ENCODE measurements at places on chromosomes 7 and 10.

- DNase-seq = no peak
Measured at GRCh38 chr10:71684356-71685173, 35.0 kb downstream of the C10orf105 start.

DNA sequence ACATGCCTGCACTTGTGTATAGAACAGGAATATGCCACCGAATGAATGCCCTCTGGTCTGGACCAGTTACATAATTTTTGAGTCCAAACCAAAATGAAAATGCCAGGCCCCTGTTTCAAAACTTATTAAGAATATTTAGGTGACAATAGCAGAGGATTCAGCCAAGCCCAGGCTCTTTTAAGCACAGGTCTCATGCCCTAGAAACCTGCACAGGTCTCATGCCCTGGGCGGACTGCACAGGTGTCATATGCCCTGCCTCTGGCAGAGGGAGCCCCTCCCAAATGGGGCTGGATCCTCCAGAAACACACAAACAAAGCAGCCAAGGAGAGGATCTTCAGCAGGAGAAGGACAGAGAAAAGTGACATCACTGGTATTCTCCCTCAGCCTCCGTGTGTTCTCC is 605.4 kb upstream of the NRP1 start:
- DNase-seq = no peak

GRCh38 chr10:76729841-76730487 is 907.6 kb downstream of the KCNMA1 start:
- no peak for DNase-seq

DNA sequence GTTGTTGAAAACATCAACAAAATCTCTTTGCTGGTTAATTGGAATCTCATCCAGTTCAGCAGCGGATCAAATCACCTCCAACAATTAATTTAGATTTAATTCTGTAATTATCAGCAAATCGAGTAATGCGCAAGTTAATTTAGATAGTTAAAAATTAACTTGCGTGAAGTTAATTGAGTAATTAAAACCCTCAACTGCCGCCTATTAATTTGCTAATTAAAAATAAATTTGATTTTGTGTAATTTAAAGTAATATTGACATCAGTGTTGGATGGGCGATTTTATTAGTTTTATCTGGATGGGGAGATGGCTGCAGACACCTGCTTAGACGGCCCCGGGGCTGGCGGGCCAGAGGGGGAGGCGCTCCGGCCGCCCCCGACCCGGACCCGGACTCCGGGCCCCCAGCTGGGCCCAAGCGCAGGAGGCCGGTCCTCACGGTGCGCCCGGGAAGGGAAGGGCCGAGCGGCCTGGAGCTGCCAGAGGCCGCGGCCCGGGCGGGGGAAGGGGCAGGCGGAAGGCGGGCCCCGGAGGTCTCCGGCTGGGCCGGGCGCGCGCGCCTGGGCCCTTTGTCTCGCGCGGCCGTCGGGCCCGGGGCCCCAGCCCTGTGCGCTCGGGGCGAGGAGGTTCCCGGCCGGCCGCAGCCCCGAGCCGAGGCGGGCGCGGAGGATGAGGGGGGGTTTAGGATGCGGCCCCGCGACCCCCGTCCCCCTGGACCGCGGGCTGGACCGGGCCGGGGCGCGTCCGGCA is 3.3 kb upstream of the UNCX start:
- DNase-seq = no peak

GRCh38 chr10:72270607-72271281 is 3.0 kb upstream of the DDIT4 start:
- no peak for DNase-seq

DNA sequence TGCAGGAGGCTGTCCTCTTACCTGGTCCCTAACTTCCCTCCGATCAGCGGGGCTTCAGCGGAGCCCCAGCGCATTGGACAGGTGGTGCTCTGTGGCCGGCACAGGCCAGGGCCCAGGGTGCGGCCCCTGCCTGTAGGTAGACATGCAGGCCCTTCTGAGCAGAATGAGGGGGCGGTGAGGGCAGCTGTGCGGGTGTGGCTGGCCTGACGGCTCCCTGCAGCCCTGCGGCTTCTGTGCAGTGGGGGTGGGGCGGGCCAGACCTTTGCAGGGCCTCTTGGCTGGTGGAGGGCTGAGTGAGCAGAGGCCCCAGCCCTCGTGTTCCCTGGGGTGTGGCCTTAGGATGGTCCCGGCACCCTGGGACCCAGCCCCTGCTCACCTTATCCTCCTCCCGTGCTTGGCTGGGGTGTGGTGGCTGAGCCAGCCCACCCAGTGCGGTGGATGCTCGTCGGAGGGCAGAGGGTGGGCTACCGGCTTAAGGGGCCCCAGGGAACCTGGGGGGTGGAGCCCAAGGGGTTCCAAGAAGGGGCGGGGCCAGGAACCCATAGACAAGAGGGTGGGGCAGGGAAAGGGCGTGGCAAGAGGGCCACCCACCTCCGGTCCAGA is 175.2 kb upstream of the TNRC18 start:
- no peak for DNase-seq

- DNase-seq = no peak
Measured at GRCh38 chr7:144606261-144606660, 202.8 kb upstream of the NOBOX start.

DNA sequence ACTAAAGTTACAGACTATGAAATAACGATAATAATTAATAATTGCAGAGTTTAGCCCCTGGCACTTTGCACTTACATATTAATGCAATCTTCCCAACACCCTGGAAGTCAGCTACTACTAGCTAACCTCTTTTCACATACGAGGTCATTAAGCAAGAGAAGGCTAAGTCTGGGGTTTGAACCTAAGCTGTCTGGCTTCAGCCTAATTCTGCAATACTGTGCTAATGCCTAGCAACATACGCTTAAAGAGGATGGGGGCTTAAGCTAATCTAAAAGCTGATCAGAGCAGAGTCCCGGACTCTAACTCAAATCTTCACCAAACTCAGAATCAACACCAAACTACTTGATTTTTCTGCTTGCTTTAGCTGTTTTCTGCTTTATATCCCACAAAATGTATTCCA is 168.7 kb upstream of the GNAI1 start:
- DNase-seq = no peak

GRCh38 chr7:31105256-31105950 is 53.3 kb downstream of the ADCYAP1R1 start:
- DNase-seq = no peak

GRCh38 chr10:35511647-35512046 is 93.5 kb upstream of the GJD4 start:
- DNase-seq = no peak

DNA sequence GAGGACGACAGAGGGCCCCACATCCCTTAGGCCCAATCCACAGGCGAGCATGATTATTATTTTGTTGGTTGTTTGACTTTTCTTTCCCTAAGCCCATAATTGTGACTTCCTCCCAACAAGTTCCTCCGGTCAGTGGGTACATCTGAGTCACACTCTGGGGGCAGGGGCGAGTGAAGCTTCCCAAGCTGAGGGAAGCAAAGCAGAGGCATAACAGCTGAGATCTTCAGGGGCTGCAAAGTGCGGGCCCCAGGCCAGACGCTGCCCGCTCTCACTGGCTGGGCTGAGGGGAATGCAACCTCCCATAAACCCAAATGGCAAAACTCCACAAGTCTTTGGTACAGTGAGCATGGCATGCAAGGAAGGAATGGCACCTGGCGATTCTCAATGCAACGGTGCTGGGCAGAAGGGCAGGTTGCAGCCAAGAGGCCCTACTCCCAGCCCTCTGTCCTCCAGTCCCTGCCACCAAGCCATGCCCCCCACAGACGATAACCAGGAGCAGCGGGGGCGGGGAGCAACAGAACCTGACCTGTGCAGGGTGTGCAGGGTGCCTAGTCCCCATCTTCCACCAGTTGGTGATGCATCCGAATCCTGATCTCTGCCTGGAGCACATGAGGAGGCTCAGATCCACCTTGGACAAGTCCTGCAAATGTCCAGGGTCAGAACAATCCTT is 25.3 kb downstream of the TNS3 start:
- no peak for DNase-seq

- no peak for DNase-seq
Measured at GRCh38 chr10:126979311-126979710, 74.1 kb downstream of the DOCK1 start.

- DNase-seq = no peak
Measured at GRCh38 chr7:128890306-128891109, 20.0 kb downstream of the KCP start.

DNA sequence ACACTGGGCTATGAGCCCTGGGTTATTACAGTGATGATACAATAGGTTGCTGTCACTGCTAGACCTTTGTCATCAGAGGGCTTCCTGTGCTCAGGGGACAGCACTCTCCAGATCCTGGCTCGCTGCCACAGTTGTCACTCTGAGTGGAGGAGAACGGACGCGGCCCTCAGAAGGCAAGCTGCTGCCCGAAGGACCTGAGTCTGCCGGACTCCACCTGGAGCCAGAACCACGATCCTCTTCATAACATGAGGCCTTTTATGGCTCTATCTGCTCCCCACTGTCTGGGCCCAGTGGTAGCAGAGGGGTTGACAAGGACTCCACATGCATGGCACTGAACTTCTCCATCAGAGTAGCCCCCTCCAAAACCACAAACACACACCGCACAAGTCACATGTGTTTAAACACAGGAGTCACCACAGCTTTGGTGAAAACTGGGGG is 94.7 kb upstream of the EFCAB10 start:
- DNase-seq = no peak

- no peak for DNase-seq
Measured at GRCh38 chr10:14129770-14130169, 201.0 kb downstream of the FRMD4A start.

DNA sequence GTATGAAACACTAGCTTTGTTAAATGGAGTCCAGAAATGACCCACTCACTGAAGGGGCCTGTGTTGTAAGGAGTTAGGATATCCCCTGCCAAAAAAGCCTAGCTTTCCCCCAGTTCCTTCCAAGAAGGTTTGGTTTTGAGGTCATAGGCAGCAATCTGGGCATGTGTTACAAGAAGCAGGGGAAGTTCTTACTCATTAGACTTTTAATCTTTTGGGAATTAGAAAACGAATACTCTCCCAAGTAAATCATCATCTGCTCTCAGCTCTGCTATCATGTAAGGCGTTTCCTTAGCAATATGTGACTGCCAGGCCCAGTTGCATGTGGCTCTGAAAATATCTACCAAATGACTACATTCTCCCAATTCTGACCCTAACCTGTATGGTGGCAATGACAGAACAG is 3.7 kb downstream of the NOD1 start:
- no peak for DNase-seq

GRCh38 chr10:69496352-69497230 is 45.3 kb downstream of the TSPAN15 start:
- DNase-seq = no peak
